Occipital lobe (tissue), 3 donors: ENCODE measurements at places on chromosomes 12 and 14.

DNA sequence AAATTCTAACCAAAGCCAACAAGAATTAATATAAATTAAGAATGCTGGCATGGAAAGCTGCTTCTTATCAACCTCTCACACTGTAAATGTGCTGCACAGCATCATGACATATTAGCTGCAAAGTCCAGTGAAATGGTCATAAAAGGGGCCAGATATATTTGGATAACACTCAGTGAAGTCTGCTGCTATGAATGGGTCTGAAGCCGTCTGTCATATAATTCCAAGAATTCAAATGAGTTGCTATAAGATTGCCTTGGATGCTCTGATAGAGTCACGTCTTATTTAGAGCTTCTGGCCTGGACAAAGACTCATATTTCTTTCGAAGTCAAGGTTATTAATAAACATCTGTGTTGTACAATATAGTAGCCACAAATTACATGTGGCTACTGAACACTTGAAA lies 54.3 kb upstream of the OVCH1 start:
- DNase-seq, result no peak

- peak; percentile 28 for DNase-seq
Observed at GRCh38 chr14:76386944-76387782, 11.2 kb downstream of the ESRRB start.

DNA sequence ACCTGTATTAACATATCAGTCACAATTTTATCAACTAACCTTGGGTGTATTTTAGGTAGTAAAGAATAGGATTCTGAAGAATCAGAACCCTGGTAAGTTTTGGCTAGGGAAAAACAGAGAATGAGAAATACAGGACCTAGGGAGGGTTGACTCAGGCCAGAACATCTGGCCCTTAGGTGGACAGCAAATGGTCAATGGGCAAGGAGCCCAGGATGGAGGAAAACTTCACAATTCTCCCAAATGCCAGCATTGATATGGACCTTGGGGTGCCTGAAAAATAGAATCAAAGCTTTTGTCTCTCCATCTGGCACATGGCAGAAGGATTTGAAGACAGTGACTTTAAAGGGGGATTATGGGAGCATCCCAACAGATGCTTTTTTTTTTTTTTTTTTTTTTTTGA lies 32.7 kb upstream of the PRPF39 start:
- DNase-seq, result no peak

GRCh38 chr12:113232089-113232839 lies 11.0 kb downstream of the TPCN1 start:
- DNase-seq, result no peak

- no peak for DNase-seq
Observed at GRCh38 chr14:61898568-61898967, 136.3 kb downstream of the SNAPC1 start.

DNA sequence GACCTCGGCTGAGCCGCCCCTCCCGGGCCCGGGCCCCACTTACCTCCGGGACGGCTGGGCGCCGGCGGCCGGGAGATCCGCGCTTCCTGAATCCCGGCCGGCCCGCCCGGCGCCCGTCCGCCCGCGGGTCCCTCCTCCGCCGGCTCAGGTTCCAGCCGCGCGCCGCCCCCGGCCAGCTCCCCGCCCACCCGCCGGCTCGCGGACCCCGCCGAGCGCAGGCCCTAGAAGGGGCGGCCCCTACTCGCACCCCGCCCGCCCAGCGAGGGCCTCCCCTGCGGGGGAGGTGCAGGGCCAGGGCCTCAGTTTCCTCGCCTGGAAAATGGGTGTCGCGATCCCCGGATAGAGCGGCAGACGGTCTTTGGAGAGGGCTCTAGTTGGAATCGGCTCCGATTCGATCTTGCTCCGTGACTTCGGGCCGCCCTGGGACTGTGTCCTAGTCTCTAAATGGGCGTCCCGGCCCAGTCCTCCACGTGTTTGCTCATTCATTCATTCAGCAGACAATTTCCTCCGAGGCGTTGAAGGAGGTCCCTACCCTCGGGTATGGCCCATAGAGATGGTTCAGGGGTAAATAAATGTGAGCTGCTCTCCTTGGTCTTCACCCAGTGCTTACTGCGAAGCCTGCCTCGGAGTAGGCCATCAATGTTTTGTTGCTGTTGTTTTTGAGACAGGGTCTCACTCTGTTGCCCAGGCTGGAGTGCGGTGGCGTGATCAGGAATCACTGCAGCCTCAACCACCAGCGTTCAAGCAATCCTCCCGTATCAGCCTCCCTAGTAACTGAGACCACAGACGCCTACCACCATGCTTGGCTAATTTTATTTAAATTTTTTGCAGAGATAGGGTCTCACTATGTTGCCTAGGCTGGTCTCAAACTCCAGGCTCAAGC lies at the start of gene TRPV4:
TRPV4 (minus strand) TSS at position 92 of the 883 bp plus-strand sequence. CDS start 18,602 bp downstream, outside the sequence.
- DNase-seq, result no peak

DNA sequence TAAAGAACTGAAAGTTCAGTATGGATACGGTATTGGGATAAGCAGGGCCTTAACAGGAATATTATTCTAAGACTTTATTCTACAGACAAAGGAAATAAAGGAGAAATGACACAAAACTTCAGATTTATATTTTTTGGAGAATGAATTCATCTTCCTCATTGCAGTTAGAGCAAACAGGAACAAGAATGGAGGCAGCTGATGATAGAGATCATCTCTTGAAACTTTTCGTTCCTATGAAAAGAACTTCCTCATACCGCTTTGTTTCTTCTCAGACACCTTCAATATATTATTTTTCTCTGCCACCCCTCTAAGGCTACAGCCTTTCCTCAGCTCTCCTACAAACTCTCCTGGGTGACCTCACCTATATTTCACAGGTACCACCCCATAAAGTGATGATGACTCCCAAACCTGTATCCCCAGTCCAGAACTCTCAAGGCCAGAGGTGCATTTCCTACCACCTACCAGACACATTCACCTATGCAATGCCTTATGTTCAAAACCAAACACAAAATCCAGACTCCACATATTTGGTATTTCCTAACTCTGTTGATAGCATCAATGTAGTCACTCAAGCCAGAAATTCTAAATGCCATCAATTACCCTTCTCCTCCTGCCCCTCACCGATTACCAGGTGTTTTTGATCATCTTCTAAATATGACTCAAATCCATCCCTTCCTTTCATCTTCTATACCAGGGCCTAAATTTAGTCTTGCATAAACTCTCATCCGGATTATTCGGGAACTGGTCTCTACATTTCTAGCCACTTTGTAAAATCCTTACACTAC lies 7.4 kb downstream of the MAP4K5 start:
- DNase-seq, result no peak

GRCh38 chr12:113097716-113098440 lies 37.7 kb downstream of the RASAL1 start:
- peak; percentile 87 for DNase-seq

GRCh38 chr14:70254476-70254961 lies 65.8 kb upstream of the SLC8A3 start:
- no peak for DNase-seq

DNA sequence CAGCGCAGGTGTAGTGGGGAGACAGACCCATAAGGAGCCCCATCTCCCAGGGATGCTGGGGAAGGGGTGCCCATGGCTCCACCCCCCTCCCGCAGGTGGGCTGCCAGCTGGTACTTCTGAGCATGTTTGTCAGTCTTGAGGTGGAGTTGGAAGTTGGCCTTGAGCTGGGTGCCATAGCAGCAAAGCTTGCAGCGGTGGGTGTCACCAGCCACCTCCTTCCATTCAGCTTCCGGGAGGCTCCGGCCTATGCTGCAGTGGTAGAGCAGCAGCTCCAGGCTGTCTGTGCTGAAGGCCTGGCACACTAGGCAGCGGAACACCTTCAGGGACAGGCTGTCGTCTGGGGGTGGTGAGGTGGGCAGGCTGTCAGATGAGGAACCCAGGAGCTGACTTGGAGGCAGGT lies 18.9 kb downstream of the ZFHX2 start:
- no peak for DNase-seq

DNA sequence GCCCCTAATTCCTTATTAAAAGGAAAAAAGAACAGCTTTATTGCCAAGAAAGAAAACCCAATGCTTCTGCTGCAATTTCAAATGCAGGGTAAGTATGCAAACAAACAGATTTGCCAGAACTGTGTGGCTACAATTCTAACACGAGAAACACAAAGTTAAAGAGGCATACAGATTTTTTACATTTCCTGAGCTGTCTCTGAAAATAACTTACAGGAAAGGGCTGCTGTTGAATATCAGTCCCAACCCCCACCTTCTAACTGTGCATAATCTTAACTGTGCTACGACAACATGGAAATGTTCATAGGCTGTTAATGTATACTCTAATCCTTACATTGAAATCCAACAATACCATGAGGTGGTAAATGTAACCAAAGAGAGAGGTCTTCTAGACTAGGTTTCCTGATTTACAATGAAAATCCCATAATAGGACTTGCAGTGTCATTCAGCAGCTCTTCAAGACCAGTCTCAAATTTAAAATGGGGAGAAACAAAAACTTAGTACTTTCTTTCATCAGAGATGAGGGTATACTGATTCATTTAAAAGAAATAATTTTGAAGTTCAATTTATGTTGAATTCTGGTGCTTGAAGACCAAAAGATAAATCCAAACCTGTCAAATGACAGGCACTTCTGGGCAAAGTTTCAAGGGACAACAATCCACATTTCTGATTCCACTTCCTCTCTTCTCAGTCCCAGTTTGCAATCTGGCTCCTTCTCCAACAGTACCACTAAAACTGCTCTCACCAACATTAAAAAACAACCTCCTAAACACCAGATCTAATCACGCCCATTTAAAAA lies 14.4 kb downstream of the FGD6 start:
- DNase-seq, result no peak

DNA sequence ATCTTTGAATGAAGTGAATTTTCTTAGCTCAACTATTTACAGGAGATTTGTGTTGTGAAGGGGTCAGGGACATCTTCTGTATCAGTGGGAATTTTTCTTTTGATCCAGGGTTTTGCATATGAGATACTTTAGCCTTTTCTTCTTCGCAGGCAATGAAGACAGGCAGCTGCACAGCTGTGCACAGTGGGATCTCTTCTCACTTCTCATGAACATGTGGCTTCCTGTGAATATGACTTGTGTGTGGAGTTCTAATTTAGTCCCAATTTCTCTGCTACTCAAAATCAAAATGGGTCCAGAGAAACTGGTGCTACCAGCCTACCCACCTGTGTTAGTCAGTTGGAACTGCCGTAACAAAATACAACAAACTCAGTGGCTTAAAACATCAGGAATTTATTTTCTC lies 37.8 kb downstream of the ARF6 start:
- DNase-seq, result no peak

DNA sequence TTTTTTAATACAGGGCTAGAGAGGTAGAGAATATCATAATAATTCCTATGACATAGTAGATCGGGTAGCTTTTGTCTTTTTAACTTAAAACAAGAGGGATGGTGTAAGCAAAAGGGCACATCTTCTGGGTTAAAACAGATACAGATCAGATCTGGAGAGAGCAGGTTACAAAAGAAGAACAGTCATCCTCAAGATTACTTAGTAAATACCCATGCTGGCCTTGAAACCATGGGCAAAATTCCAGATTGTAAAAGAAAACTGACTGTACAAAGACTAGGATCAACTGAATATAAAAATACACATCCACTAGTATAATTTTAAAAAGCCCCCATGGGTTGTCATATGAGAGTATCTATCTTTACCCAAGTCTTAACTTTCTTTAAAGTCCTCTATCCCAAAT lies 76.7 kb downstream of the MED13L start:
- no peak for DNase-seq

GRCh38 chr14:29608861-29609260 lies 318.8 kb downstream of the PRKD1 start:
- DNase-seq, result no peak

GRCh38 chr12:77130193-77130592 lies 64.8 kb upstream of the E2F7 start:
- no peak for DNase-seq

DNA sequence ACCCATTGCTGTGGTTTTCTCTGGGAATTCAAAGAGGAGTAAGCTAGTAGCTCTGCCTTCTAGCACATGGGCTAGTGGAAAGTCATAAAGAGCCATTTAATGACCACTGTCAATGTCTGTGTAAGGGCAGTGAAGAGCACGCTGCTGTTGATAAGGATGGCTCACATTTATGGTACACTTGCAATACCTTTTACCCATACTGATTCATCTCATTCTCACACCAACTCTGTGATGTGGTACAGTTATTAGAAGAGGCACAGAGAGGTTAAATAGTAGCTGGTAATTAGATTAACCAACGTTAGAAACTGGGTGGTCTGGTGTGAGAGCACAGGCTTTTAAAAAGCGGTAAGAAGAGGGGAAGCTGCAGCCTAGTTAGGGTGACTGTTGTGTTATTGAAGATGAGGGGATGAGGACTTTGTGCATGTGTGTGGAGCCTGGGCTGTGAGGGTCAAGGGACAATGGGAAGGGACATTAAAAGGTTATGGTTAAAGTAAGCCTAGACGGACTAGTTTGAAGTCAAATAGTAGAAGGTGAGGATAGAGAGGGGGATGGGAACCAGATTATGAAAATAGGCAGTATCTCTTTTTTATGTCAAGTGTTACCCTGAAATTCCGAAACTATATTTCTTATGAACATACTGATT lies 25.2 kb downstream of the RASSF3 start:
- DNase-seq, result no peak

DNA sequence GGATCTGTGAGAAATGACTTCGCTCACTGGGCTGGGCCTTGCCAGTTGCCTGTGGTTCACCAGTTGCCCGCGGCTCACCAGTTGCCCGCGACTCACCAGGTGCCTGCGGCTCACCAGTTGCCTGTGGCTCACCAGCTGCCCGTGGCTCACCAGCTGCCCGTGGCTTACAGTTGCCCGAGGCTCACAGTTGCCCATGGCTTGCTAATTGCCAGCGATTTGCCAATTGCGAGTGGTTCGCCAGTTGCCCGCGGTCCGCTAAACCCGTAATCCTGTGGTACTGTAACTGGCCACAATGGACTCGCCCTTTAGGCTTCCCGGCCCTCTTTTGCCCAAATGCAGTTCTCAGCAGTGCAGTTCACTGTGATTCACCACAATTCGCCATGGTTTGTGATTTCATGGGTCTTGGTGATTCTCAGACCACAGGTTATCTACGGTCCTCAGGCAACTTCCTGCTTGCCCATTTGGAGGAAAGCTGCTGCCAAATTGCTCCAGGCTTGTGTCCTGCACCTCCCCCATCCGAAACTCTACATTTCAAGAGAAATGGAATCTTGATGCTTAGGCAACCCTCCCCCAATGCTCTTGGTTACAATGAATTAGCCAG lies 15.0 kb upstream of the MEG3 start:
- DNase-seq, result no peak

GRCh38 chr12:52119398-52120254 lies 40.1 kb downstream of the SMIM41 start:
- DNase-seq, result no peak

- DNase-seq, result no peak
Observed at GRCh38 chr12:15842108-15842507, 40.1 kb upstream of the STRAP start.

GRCh38 chr12:121439715-121440114 lies 39.8 kb downstream of the RNF34 start:
- no peak for DNase-seq

- DNase-seq, result no peak
Observed at GRCh38 chr12:83261998-83262397, 575.3 kb downstream of the TMTC2 start.

DNA sequence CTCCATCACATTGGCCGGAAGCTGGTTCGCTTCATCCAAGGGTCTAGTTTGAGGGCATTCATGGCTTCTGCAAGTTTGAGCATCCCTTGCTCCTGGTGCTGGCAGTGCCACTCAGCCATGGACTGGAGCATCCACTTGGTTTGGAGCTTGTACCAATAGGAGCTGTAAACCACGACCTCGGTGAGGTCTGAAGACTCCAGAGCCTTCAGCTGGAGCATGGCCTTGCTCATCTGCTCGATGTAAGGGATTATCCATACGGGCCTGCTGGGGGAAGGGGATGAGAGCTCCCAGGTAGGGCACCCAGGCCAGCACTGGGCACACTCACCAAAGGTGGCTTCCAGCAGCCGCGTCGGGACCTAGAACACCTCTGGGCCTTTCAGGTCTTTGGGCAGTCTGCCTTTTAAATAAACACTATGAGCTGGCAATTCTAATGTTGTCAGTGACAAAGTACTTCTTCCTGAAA lies 13.5 kb downstream of the FOS start:
- DNase-seq, result no peak
